Pons (tissue), 1 donor: ENCODE measurements at places on chromosomes 7 and 10.

DNA sequence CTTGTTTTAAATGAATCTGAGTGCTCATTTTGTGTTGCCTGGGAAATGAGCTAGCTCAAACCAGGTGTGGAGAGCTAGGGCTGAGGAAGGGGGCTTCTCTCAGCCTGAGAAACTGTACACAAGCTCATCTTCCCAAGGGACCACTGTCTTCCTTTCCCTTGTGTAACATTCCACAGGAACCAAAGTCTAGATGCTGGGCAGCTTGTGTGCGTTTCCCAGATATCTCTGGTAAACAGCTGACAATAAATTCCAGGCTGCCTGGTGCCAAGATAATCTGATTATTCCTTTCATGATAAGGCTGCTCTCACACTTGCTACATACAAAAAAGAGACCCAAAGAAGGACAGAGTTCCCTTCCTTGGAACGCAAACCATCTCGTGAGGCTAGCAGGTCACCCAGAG lies 33.1 kb upstream of the MKLN1 start:
- DNase-seq: no peak

GRCh38 chr10:13700473-13701144 lies 113.8 kb downstream of the PRPF18 start:
- no peak for DNase-seq

- DNase-seq: no peak
Measured at GRCh38 chr7:143436325-143436946, 6.8 kb upstream of the TAS2R60 start.

GRCh38 chr10:8369666-8370065 lies 315.2 kb downstream of the GATA3 start:
- DNase-seq: no peak

- no peak for DNase-seq
Measured at GRCh38 chr10:99427566-99428190, 2.7 kb downstream of the GOT1 start.

- DNase-seq: no peak
Measured at GRCh38 chr10:74194545-74194944, 43.5 kb downstream of the ADK start.

DNA sequence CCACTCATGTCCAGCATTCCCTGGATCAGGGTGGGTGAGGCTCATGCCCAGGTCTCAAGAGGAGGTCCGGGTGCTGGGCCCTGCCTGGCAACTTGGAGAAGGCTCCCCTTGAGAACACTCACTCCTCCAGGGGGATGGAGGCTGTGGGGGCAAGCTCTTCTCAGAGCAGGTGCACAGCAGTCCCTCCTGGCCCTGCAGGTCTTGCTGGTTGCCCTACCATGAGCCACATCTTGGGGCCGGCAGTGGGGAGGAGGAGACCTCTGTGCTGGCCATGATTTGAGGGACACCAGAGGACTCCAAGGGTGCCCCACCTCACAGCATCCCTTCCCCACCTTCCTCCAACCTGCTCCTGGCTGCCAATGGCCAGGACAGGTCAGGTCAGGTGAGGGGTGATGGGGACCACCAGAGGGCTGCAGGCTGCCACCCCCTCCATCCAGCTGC lies 87.4 kb upstream of the RET start:
- DNase-seq: no peak

GRCh38 chr7:128170461-128170860 lies 70.6 kb upstream of the LEP start:
- DNase-seq: no peak

- no peak for DNase-seq
Measured at GRCh38 chr7:45713669-45714520, 139.7 kb downstream of the ADCY1 start.

GRCh38 chr10:46520941-46521340 lies 35.5 kb downstream of the GPRIN2 start:
- DNase-seq: no peak

GRCh38 chr10:110144507-110144906 lies 62.9 kb upstream of the MXI1 start:
- DNase-seq: no peak

- no peak for DNase-seq
Measured at GRCh38 chr7:134737566-134738345, 41.7 kb upstream of the CALD1 start.

- DNase-seq: no peak
Measured at GRCh38 chr10:70380350-70381135, 1.9 kb downstream of the LRRC20 start.

GRCh38 chr7:7785344-7785973 lies 67.1 kb upstream of the RPA3 start:
- DNase-seq: no peak

DNA sequence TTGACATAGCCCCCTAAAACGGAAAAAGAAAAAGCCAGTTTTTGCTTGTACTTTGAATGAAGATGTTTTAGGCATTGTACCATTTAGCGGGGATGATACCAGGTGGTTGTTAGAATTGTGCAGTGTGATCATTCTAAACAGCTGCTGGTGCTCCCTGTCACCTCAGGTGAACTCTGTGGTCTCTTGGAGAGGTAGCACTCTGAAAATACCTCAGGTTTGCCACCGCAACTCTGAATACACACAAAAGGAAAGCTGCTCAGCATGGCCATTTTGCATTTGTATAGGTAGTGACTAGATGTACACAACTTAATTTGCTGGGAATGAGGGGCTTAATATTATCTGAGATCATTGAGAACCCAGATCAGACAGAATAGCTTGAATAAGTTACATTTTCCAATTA lies 52.6 kb downstream of the PLEKHA8 start:
- DNase-seq: no peak

GRCh38 chr10:118835682-118836326 lies 81.0 kb upstream of the CACUL1 start:
- peak; percentile 17 for DNase-seq

GRCh38 chr10:130218936-130219335 lies 82.7 kb downstream of the GLRX3 start:
- no peak for DNase-seq

- DNase-seq: no peak
Measured at GRCh38 chr10:60141896-60142559, 235.7 kb upstream of the CCDC6 start.

DNA sequence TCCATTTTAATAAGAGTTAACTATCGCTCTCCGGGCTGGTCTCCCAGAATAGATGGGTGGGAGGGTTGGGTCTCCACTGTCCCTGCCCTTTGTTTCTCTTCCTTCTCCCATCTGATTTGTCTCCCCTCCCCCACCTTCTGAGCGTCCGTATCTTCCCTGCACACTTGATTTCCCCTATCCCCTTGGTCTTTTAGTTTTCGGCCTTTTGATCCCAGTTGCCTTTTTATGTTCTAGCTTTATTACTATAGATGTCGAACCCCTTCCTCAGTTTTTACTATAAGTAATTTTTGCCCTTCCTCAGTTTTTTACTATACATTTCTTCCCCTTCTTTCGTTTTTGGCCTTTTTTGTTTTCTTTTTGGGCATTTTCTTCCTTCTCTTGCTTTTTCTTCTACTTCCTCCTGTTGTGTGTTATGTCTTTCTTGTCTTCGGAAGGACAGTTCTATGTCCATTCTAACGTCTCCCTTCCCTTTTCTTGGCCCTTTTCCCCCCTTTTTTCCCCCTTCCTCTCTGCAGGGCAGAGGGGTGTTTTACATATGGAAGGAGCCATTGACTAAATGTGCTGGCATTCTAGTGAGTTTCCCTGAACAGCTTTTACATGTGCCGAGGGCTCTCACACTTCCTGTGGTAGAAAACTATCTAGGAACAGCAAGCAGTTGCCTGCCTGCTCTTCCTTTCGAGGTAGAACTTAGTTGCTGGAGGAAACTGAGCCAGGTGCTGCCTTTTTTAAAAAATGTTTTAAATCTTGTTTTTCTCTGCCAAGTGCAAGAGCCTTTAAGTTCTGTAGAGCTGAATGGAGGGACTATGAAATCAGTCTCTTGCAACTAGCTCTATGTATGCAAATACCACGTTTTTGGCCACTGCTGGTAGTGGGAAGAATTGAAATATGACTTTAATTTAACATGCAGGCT lies 2.8 kb downstream of the TET1 start:
- DNase-seq: no peak

DNA sequence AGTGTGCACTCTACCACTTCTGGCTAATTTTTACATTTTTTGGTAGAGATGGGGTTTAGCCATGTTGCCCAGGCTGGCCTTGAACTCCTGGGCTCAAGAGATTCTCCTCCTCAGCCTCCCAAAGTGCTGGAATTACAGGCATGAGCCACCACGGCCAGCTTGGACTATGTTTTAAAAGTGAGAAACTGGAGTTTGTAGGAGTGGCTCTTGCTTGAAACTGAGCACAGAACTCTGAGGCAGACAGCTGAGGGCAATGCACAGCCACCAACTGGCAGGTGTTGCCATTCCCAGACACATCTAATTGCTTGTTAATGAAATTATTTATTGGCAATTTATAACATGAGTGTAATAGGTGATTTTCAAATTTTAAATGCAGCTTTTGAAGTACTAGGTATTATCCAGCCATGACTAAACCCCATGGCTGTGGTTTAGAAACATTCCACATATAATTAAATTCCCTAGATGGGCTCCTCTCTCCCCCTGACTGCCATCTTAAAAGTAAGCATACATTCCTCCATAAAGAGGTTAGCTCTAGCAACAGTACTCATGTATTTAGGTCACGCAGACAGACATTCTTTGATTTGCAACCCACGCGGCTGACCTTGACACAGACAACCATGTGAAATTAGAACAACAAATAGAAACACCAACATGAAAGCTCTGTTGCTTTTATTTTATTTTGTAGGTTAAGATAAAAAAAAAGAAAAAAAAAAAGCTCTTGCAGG lies 19.8 kb downstream of the PANK1 start:
- DNase-seq: no peak

GRCh38 chr7:143299840-143300239 lies 11.7 kb downstream of the CASP2 start:
- peak; percentile 28 for DNase-seq

DNA sequence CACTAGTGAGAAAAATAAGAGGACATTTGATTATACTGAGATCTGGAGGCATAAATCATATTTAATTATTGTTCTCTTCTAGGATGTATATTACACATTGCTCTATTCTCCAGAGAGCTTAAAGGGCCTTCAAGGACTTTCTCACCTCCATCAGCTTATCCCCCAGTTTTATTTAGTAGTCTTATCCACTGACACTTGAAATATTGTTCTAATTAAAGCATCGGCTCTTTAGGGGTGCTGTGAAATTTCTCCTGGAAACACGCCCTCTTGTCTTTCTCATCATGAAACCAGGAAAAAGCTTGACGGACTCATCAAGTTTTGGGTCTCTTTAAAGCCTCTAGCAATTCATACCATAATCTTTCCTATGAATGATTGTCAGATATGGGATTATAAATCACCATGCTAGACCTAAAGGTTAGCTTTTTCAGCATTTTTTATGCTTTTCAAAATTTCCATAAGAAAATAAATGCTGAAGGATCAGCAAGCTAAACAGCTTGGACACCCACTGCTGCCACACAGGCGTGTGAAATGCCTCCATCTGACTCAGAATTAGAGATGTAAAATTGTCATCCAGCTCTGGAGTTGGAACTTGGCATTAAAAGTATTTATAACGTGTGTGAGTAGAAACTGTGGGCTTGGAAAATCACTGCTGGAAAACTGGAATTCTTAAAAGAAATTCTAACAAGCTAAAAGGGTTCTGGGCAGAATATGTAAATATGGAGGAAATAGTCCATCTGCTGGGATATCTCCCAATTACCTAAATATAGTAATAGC lies 216.3 kb downstream of the CHRM2 start:
- DNase-seq: peak; percentile 25

DNA sequence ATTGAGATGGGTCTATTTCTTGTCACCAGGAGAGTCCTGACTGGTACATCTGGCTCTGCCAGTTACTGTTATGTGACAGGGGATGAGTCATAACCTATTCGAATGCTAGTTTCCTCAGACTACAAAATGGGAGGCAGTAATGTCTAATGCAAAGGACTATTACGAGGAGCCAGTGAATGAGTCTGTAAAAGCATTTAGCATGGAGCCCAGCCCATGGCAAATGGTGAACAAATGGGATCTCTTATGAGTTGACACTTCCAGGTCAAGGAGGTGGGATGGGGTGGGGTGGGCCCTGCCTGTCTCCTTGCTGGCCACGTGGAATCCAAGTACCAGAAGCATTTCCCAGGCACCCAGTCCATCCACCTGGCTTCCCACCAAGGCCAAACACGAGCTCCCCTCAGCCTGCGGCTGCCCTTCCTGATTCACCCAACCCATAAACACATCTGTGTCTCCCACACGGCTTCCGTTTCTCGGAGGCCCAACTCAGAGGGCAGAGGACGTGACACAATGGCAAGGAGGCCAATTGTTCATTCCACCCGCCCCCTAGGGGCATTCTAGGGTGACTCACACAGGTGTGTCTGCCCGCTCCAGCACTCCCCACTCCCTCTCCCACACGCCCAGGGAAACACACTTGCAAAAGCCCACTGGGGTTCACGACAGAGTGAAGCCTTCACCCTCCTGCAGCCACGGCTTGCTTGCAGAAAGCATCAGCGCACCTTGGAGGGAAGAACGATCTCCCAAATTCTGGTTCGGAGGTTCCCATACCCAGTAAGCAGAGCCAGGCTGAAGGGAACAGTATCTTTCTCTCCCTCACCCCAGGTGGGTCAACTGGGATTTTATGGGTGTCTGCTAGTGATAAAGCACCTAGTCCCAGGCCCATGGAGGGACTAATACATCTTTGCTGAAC lies 109.8 kb downstream of the SH3PXD2A start:
- DNase-seq: no peak

DNA sequence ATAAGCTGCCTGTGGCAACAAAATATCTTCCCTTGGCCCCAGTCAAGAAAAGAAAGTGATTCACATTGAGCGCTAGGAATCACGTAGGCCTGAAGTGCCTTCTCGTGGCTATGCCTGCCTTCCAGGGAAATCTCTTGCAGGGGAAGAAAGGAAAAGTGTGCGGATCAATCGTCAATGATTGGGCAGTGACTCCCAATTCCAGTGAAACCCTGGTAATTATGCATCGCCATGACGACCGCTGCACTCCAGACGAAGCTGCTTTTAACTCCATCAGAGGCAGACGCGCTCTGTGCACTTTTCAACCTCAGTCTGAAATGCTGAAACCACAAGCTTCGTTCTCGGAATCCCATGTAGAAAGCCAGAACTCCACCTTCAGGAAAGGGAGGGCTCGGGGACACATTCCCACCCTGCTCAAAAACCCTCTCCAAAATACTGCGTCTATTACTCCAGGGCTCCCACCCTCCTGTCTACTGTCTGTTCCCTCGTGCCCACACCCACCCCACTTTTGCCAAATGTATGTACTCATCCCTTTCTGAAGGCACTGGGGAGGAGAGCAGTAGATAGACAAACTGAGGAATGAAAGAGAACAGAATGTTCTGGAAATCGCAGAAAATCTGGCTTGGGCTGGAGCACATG lies 24.2 kb upstream of the PRKAG2 start:
- DNase-seq: no peak

- peak; percentile 16 for DNase-seq
Measured at GRCh38 chr7:26397332-26397731, 105.7 kb downstream of the SNX10 start.

- DNase-seq: no peak
Measured at GRCh38 chr7:14931511-14932215, 29.1 kb upstream of the DGKB start.

GRCh38 chr7:76023002-76023401 lies 24.8 kb downstream of the STYXL1 start:
- peak; percentile 76 for DNase-seq

- no peak for DNase-seq
Measured at GRCh38 chr7:97001221-97001620, 4.1 kb upstream of the DLX6 start.

GRCh38 chr10:89204621-89205185 lies 2.4 kb downstream of the CH25H start:
- peak; percentile 25 for DNase-seq

- no peak for DNase-seq
Measured at GRCh38 chr7:9863545-9863944, 1110.1 kb upstream of the PHF14 start.

GRCh38 chr7:73681031-73681430 lies 2.2 kb downstream of the DNAJC30 start:
- DNase-seq: no peak
